ENCODE measurements at places on chromosomes 16 and 17. TPM values are rescaled to one million over a fixed set of nuclear protein-coding genes. Genes with fewer than 3 reads are reported as not detected.

GRCh38 chr16:89400740-89401139 lies 89.6 kb downstream of the ANKRD11 start:
- no peak overlapping the region for H3K4me3 ChIP-seq
- no peak overlapping the region for H3K27ac ChIP-seq
- H3K27me3 ChIP-seq: no peaks in the 10 kb centered on the region
- H3K36me3 ChIP-seq: peaks cover 20% of the 10 kb centered on the region

DNA sequence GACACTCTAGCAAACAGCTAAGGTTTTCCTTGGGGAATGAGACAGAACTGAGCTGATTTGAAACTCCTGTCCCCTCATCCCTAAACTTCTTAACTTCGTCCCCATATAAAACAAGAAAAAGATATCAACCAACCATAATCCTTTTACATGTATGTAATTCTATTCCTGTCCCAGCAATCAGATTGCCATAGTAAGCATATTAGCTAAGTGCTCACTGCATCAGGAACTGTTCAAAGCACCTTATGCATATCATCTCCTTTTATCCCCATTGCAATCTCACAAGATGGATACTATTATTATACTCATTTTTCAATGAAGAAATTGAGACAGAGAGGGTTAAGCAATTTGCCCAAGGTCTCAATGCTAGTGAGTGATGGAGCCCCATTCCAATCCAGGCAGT lies 6.8 kb downstream of the KIF18B start:
- peaks cover 22% of the 10 kb centered on the region for H3K36me3 ChIP-seq
- DNase-seq: no peak
- no peak overlapping the region for H3K27ac ChIP-seq
- peaks cover 9% of the 10 kb centered on the region for H3K4me1 ChIP-seq

DNA sequence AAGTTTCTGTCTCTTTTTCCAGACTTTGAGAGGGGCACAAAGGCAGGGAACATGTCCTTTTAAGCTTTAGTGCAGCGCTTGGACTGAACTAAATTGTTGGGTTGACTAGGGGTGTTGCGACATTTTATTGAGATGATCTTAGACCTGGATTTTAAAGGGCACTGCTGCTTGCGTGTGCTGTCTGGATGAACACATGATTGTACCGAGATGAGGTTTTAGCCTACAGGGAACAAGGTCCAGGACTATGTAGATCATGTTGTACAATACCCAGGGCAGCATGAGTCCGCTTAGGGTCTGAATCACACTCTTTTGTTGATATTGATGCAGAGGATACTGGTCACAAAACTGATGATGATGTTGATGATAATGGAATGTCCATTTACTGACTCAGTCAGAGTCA lies 5.2 kb upstream of the RGS9 start:
- H3K4me1 ChIP-seq: peaks cover 5% of the 10 kb centered on the region
- no peaks in the 10 kb centered on the region for H3K36me3 ChIP-seq
- H3K4me3 ChIP-seq: no peak overlapping the region

The GFOD2 gene
- 8.7 TPM for total RNA-seq

DNA sequence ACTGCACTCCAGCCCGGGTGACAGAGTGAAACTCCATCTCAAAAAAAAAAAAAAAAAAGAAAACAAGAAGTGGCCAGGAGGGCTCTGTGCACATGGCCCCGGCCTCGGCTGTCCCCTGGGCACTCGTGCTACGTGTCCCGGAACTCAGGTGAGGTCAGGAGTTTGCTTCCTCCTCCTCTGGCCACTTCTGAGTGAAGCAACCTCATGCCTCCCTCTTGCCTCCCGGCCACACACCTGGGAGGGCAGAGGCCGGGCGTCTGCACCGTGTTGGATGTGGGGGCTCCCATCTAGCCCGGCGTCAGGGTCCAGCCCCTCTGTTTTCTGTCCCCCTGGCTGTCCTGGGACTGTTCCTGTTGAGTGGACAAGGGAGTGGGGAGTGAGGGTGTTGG lies 22.2 kb downstream of the ASPSCR1 start:
- no peak for DNase-seq
- no peaks in the 10 kb centered on the region for H3K27me3 ChIP-seq
- H3K4me3 ChIP-seq: no peak overlapping the region
- no peak overlapping the region for H3K27ac ChIP-seq
- H3K36me3 ChIP-seq: peaks cover 3% of the 10 kb centered on the region
- no peaks in the 10 kb centered on the region for H3K4me1 ChIP-seq

DNA sequence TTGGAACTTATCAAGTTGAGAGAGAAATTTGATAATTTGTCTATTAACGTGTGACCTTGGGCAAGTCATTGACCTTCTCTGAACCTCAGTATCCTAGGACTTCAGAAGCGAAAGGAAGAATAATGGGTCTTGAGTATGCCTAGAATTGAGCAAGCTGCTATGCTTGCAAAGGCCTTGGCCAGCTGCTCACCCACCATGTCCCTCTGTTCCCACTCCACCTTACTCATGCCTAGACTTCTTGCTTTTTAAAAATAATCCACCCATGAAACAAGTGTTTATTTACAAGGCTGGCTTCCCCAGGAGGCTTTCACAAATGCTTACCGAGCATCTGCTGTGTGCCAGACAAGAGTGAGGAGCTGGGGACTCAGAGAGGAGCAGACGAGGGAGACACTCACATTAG lies 590.6 kb downstream of the MAF start:
- DNase-seq: no peak
- H3K36me3 ChIP-seq: peaks cover 4% of the 10 kb centered on the region

The TEX19 gene
- not detected for total RNA-seq
